ENCODE measurements at places on chromosomes 3 and 15.
A peak's percentile ranks its signal among the peaks of the same experiment; 100 is the strongest.

GRCh38 chr3:196159952-196160804 lies 51.0 kb downstream of the ZDHHC19 start:
- DNase-seq, result peak; percentile 66

- peak; percentile 61 for DNase-seq
These were observed 443.3 kb downstream of the MAGI1 start for GRCh38 chr3:65595222-65596028.

DNA sequence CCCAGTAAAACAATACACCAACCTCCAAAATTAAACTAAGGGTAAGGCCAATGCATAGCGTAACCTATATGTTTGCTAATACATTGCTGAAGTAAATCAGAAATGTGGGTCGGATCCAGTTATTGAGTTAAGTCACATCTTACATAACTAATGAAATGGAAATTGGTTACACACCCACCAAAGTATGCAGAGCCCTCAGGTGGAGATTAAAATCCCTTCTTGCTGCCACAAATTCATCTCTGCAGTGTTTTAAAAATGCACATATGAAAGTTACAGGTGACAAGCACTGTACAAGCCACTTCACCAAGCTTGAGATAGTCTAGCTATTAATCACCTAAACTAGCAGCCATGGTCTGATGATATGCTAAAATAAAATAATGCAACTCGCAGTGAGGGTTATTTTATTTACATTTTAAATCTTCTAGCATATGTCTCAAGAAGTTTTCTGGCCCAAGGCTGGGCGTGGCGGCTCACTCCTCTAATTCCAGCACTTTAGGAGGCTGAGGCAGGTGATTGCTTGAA lies 130.6 kb downstream of the AQP9 start:
- no peak for DNase-seq

- peak; percentile 58 for DNase-seq
These were observed 19.2 kb downstream of the UBP1 start for GRCh38 chr3:33420966-33421365.

DNA sequence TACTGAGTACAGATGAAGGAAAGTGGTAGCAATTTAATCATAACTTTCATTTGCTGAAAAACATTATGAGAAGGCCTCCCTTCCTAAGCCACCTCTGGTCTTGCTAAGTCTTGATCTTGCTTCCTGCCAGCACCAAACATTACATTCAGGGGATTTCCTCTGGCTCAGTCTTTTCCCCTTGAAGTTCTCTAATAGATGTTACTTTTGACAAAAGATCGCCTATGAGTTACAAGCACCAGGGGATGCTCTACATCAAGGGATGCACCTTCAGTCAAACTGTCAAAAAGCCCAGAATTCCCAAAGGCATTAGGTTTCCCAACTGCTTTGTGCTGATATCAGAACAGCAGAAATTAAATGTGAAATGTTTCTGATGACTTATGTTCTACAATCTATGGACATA lies 47.3 kb downstream of the AQP9 start:
- no peak for DNase-seq

Measured in GM23338 (cell line).